ENCODE measurements at places on chromosomes 7 and 10.

GRCh38 chr10:64505501-64505900 is 984.3 kb downstream of the REEP3 start:
- no peak for DNase-seq

DNA sequence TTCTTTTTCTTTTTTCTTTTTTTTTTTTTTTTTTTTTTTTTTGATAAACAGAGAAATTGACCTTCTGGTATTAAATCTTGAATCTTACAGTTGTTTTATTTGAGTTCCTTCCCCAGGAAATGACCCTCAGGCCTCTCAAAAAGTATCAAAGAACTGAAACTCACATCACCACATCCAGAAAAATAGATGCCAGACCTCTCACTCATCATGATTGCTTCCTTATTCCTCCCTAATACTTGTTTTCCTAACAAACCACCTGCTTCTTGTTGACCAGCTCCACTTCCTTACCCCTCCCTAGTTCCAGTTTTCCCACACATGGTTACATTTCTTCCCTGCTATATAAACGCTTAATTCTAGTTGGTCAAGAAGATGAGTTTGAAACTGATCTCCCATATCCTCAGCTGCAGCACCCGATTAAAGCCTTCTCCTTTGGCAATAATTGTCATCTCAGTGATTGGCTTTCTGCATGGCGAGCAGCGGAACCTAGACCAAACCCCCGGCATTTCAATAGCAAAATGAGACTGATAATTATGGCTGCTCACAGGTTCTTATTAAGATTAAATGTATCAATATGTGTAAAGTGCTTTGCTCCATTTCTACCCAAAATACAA is 681.1 kb upstream of the AUTS2 start:
- DNase-seq = no peak

- no peak for DNase-seq
Measured at GRCh38 chr10:79066411-79067240, 2.1 kb upstream of the ZMIZ1 start.

GRCh38 chr10:10878963-10879362 is 138.7 kb upstream of the CELF2 start:
- DNase-seq = no peak

DNA sequence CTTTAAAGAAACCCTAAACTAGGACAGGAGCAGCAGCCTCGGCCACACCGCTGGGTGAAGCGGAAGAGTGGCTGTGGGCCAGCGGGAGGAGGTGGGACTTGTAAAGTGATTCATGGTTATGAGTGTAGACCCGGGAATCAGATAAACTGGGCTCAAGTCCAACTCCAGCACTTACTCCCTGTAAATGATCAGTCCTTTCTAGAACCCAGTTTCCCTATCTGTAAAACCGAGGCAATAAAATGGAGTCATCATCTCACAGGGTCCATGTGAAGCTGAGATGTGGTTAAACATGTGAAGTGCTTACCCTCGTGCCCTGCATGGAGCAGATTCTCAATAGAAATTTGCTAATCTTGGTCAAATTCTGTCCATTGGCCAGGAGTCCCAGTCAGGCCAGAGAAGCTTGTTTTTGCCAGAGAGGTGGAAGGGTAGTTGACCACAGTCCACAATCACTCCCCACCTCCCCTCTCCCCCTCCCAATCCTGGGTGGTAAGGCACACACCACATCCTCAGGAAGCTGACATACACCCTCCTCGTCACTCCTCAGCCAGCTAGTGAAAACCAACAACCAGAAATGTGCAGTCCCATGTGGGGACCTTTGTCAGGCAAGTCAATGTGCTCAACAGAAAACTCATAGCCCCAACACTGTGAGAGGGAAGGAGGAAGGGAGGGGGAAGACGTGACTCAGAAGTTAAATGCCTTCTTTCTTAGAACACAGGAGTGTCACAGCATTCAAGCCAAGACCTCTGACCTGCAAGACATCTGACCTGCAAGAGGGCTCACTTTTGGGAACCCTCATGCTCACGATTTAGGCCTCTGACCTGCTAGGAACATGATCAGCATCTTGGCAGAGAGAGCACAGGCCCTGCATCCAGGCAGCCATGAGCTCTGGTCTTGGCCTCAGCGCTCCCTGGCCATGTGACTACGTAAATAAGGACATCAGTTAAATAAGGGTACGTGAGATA is 145.1 kb downstream of the PLXNA4 start:
- peak; percentile 24 for DNase-seq

- DNase-seq = no peak
Measured at GRCh38 chr7:107170051-107170915, 1.5 kb downstream of the HBP1 start.

GRCh38 chr7:159197066-159197975 is 52.7 kb upstream of the VIPR2 start:
- DNase-seq = peak; percentile 27

DNA sequence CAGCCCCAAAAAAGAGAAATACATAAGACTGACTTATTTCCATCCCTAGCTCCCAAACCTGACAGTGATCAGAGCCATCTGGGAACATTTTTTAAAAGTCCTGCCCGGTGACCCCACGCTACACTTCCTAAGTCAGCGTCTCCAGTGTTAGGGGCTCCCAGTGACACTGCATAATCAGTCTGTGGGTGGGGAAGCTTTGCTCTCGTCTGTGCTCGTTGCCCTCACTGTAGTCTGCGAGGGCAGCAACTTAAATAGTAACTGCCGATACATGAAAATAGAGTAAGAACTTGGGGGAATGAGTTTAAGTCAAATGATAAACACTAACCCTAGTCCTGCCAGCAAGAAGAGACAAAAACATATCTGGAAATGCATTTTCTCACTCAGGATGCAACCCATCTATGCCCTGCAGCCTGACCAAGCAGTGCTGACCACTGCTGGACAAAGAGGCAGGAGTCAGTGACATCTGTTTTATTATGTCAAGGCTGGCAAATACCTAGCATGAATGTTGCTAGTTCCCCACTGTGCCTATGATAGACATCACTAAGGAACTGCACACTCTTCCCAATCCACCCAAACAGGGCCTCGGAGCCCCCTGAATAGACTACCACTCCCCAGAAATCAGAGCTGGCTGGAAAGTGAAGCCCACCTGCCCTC is 18.7 kb downstream of the ERCC6 start:
- DNase-seq = no peak

DNA sequence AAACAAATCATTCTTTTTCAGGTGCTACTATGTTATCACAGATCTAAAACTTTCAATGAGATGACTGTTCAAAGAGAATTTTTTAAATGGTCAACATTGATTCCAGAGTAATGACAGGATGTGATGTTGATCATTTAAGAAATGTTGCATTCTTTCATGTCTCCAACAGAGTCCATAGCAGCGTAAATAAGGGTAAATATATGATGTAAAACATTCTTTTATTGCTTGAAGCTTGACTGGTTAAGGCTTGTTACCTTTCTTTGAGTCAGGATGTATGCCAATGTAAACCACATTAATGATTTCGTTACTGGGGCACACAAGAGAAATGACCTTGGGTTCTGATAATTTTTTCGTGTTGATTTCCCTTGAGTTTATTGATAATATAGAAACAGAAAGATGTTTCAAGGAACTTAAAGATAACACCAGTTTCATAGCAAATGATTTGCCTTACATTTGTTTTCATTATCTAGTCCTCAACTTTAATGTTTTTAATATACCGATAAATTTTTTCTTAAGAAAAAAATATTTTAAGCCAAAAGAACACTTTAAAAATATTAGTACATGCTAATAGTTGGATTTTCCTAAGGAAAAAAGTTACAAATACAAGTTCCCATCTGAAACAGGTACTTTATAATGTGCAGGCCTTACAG is 3.5 kb downstream of the STK17A start:
- no peak for DNase-seq

- DNase-seq = peak; percentile 80
Measured at GRCh38 chr10:101042667-101043362, 11.8 kb downstream of the SFXN3 start.

GRCh38 chr7:27899601-27900000 is 159.6 kb downstream of the TAX1BP1 start:
- peak; percentile 31 for DNase-seq

DNA sequence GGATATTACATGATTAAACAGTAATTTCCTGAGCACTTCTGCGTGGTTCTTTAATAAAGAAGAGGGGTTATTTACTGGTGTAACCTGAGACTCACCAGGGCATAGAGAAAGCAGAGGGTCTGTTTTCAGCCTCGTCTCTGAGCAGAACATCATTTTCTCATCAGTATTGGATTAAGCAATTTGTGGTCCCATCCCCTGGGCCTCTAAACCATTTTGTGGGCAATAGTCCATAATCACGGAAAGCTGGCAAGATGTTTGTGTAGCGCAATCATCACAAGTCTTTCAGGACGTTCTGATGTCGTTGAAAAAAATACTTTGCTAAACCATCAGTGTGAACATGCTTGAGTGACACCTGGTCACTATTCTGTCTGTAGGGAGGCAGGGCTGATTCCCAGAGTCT is 37.1 kb upstream of the SEC61G start:
- no peak for DNase-seq

- DNase-seq = no peak
Measured at GRCh38 chr10:52479567-52479966, 165.5 kb downstream of the DKK1 start.

DNA sequence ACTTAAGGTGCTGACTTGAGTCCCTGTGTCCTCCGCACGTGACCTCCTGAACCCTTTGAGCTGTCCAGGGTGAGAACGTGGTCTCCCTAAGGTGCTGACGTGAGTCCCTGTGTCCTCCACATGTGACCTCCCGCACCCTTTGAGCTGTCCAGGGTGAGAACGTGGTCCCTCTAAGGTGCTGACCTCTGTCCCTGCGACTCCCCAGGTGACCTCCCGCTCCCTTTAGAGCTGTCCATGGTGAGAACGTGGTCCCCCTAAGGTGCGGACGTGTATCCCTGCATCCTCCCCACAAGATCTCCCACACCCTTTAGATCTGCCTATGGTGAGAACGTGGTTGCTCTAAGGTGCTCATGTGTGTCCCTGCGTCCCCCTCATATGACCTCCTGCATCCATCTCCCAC is 174.3 kb downstream of the ADARB2 start:
- no peak for DNase-seq

DNA sequence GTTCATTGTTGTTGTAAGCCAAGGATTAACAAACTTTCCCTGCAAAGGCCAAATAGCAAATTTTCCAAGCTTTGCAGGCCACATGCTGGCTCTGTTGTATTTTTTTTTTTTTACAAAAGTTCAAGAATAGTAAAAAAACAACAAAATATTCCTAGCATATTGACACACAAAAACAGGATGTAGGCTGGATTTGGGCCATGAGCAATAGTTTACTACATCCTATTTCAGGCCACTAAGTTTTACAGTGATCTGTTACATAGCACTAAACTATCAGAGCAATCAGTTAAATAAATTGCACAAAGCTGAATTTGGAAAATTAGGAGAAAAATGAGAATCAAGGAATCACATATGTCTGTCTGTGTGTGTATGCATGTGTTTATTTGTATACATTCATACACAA is 491.8 kb upstream of the GHITM start:
- no peak for DNase-seq

DNA sequence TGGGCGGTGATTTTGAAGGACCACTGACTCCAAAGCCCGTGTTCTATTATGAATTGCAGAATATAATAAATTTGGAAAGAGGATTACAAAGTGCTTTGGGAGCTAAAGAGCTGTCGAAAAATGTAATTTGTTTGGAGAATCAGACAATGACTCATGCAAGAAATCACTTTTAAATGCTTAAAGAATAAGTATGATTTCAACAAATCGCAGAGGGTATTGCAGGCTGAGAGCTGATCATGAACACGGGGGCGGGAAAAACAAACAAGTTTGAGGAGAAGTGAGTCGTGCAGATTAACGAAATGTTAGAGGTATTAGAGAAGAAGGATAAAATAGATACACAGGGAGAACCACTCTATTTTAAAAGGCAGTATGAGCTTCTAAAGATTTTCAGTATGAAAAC is 4.9 kb upstream of the HACD1 start:
- no peak for DNase-seq

GRCh38 chr7:105097619-105098018 is 83.6 kb downstream of the KMT2E start:
- DNase-seq = no peak

DNA sequence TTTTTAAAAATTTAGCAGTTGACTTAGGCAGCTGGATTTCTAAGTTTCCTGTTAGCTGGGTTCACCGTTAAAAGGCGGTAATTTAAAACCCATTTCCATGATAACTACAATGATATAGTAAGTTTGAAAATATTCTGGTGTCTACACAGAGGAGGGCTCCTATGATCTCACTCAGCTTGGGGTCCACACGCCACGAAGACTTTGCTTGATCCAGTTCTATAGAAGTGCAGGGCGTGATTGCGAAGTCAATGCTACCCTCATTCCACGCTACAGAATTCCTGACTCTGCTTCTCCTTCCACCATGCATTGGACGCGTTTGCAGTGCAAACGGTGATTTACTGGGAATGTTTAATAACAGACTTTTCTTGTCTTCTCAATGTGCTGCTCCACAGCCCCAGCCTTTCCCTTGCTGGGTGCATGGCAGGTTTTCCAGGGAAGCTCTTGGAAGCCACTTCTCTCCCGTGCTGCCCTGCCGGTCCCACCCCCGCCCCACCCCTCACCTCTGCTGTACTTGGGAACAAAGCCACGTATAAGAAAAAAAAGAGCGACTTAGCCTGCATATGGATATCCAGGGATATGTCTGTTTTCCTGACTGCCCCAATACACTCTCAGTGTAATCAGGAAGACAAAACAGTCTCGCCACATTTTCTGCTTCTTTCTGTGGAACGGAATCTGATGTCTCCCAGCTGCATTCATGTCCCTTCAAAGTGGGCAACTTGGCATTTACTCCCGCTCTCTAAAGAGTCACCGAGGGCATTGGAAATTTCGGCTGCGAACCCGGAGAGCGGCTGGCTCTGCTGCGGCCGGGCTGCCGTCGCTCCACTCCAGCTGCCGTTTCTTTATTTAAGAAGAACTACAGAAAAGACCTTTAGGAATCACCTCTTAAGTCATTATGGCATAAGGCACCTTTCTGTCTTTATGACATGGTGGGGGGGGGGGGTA is 434.4 kb upstream of the MGMT start:
- no peak for DNase-seq

DNA sequence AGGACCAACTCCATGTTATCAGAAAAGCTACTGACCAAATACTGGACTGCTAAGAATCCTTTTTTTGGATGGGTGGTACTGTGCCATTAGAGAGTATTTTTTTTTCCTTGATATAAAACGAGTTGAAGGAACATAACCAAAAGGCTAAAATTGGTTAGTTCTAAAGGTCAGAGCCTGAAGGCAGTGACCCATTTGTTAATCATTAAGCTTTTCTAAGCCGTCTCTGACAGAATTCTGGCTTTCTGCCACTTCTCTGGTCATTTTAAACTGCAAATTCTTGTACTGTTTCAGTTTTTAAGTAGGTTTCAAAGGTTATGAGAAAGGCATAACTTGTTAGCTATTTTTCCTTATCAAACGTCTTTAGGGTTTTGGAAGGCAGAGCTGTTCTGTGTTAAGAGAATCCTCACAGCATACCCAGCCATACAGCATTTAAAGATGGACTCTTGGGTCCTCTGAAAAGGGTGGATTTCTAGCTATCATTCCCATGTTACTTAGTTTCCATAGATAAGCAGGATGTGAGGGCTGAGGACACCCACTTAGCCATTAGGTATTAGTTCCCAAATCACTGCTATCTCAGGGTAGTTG is 196.8 kb downstream of the RNLS start:
- DNase-seq = no peak

All from stimulated activated CD4-positive, alpha-beta T cell treated with anti-CD3 and anti-CD28 coated beads, Interleukin-15, amount 100 ng/mL, for 48 hours (primary cell).